Fibroblast of upper back skin (primary cell): ENCODE measurements at places on chromosomes 5 and 9.

DNA sequence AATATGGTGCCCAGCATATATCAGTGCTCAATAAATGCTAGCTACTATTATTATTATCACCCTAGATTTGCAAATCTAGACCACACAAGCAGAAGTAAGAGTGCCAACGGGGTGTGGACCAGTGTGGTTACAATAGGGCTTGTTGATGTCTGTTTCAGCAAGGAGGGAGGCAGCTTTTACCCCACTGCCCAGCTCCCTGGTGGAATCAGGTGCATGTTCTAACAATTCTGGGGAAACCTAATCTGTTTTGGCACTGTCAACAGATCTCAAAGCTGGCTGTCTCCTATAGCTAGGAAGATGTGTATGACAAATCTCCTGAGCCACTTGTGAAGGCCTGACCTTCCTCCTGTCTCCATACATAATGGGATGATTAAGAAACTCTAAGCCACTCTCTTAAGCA, 5.7 kb downstream of the TGFBI start:
- peak; percentile 9 for DNase-seq

GRCh38 chr5:157477814-157478494, 17.9 kb downstream of the NIPAL4 start:
- no peak for DNase-seq

GRCh38 chr9:92265154-92265553, 28.3 kb downstream of the IARS1 start:
- DNase-seq = no peak

DNA sequence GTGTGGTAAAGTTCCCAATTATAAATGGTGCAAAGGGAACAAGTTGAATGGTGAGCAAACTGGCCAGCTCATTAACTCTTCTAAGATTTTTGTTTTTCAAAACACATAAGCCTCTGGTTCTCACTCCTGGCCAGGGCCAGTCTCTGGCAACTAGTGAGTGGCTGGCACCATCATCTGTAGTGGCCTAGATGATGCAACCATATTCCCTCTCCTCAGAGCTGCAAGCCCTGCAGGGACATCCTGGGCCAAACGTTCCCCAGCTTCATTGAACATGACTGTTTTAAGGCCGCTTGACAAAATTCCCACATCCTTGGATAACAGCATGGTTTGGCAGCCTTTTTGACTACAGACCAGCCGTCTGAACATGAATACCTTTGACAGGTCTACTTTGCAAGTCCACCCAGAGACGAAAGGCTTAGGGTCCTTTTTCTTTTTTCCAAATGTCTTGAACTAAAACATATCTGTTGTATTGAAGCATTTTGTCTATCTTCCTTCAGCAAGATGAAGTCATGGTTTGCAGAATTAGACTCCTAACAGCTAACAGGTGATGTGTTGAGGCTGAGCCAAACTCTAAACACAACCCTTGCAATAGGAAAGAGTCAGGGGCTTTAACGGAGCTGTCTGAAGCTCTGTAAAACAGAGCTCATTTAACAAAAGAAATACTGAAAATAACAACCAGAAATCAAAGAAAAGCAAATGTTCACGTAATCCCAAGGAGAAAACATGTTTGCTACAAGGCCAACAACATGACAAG, 23.8 kb downstream of the MACROH2A1 start:
- no peak for DNase-seq

GRCh38 chr5:166240705-166241104, 2050.7 kb upstream of the WWC1 start:
- DNase-seq = no peak

- DNase-seq = no peak
These were observed 86.3 kb upstream of the IER5L start for GRCh38 chr9:129264388-129264787.

- DNase-seq = no peak
These were observed 9.0 kb downstream of the ABL1 start for GRCh38 chr9:130844044-130844451.

GRCh38 chr5:7789567-7789966, 61.4 kb downstream of the CFAP90 start:
- no peak for DNase-seq

GRCh38 chr9:92312887-92313623, 12.1 kb downstream of the NOL8 start:
- DNase-seq = no peak

GRCh38 chr5:142472306-142472951, 147.6 kb upstream of the SPRY4 start:
- DNase-seq = peak; percentile 91

- no peak for DNase-seq
These were observed 616.6 kb downstream of the PDE4D start for GRCh38 chr5:59276917-59277372.

GRCh38 chr9:132410642-132411041, 631 bp downstream of the CFAP77 start:
- no peak for DNase-seq

GRCh38 chr5:63923914-63924313, 38.3 kb downstream of the HTR1A start:
- DNase-seq = no peak

DNA sequence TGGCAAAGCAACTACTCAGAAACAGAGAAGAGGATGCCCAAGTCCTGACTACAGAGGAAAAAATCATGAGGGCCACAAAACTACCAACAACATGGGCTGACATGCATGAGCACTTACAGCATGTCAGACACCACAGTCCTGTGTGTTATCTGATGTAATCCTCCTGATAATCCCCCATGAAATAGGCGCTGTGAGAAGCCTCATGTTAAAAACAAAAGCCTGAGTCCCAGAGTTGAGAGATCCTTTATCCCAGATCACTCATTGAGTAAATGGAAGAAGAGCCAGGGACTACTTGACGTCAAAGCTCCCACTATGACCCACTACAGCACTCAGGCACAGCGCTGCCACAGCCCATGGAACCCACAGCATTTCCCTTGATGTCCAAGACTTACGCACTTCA, 7.2 kb upstream of the SPOCK1 start:
- DNase-seq = no peak

DNA sequence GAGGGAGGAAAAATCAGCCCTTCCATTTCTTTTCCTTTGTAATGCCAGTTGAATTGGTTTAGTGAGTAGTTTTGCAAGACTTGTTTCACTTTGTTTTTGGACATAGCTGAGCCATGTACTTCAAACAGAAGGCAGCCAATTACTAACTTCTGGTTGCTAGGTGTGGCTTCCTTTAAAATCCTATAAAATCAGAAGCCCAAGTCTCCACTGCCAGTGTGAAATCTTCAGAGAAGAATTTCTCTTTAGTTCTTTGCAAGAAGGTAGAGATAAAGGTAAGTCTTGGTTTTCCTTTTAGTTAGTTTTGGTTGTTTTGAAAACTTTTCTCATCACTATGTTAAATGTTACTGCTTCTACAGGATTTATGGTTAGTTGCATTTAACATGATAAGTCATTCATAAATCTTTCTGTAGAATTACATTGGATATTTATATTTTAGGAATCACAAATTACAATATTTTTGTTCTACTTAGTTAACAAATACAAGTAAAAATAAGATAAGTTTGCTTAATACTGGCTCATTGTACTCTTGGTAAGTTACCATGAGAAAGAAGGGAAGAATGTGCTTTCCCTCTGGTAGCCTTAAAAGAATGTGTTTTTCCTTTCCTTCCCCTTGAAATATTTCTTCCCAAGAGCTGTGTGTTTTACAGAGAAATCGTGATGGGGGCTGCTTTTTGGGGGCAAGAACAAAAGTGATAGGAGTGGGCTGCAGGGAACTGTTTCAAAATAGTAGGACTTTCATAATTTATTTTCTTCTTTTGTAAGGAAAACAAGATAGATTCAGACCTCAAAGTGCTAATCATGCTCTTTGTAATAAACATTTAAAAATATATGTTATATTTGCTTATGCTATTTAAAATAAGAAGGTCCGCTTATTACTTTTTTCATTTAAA, at the start of gene ANXA1:
Gene ANXA1, plus strand, starts transcription at position 213 of the 890 bp plus-strand sequence. CDS start 6,671 bp downstream, outside the sequence.
- peak; percentile 84 for DNase-seq

- DNase-seq = no peak
These were observed 2051.0 kb downstream of the EFNA5 start for GRCh38 chr5:105619725-105620124.
